ENCODE measurements at places on chromosomes 13 and 19. TPM values are rescaled to one million over a fixed set of nuclear protein-coding genes. Genes with fewer than 3 reads are reported as not detected.

ERCC1 gene
- 81.1 TPM for total RNA-seq

ZBTB32 gene
- not detected for total RNA-seq

PNMA8C gene
- total RNA-seq: 0.17 TPM

ZIC5 gene
- total RNA-seq: not detected
